Vagina (tissue), 2 donors: ENCODE measurements at places on chromosomes 5 and 9.
A peak's percentile ranks its signal among the peaks of the same experiment; 100 is the strongest.

GRCh38 chr5:171494452-171495121, 75.1 kb downstream of the FGF18 start:
- no peaks in the 10 kb centered on the region for H3K27me3 ChIP-seq
- no peaks in the 10 kb centered on the region for H3K36me3 ChIP-seq
- no peak for DNase-seq
- H3K27ac ChIP-seq, result peak overlapping the region; percentile 77

GRCh38 chr5:75588666-75589065, 22.6 kb upstream of the ANKDD1B start:
- H3K4me1 ChIP-seq, result no peaks in the 10 kb centered on the region
- no peaks in the 10 kb centered on the region for H3K27me3 ChIP-seq
- peaks cover 11% of the 10 kb centered on the region for H3K36me3 ChIP-seq
- no peak overlapping the region for H3K4me3 ChIP-seq
- DNase-seq, result no peak
- H3K27ac ChIP-seq, result no peak overlapping the region

GRCh38 chr5:164266571-164266970, 761.2 kb downstream of the MAT2B start:
- DNase-seq, result no peak
- no peak overlapping the region for H3K27ac ChIP-seq
- no peaks in the 10 kb centered on the region for H3K27me3 ChIP-seq
- H3K4me1 ChIP-seq, result no peaks in the 10 kb centered on the region
- H3K36me3 ChIP-seq, result no peaks in the 10 kb centered on the region
- no peak overlapping the region for H3K4me3 ChIP-seq

GRCh38 chr9:127755061-127756060, 20.3 kb upstream of the TOR2A start:
- no peaks in the 10 kb centered on the region for H3K36me3 ChIP-seq
- H3K27ac ChIP-seq, result no peak overlapping the region
- peaks cover 5% of the 10 kb centered on the region for H3K27me3 ChIP-seq
- peak overlapping the region; percentile 6 for H3K4me3 ChIP-seq
- peaks cover 14% of the 10 kb centered on the region for H3K4me1 ChIP-seq

DNA sequence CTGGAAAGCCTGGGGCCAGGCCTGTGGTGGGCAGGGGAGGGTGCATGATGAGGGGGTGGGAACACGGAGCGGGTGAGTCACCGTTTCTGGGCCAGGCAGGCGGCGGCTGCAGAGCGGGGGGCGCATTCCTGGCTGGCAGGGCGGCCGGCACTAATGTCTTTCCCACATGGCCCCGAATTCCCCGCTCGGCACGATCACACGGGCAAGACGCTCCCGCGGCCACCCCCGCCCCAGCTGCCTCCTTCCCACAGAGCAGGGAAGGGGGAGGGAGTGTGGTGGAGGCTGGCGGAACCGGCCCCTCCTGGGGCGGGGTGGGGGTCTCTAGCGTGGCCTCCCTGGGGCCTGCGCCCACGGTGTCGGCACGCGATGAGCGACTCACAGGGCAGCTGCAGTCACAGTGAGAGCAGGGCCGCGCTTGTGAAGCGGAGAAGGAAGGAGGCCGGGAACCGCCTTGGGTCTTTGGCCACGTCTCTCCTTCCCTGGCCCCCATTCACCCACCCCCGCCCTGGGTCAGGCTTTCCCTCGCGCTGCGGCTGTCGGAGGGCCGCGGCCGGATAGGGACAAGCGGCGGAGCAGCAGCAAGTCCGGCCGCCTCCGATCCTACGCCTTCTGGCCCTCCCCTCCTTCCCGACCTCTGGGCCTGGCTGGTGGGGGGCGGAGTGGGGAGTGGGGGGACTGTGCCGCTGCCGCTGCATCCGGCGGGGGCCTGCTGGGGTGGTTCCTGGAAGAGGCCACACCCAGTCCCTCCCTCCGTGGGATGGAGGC, 48.9 kb downstream of the CXXC5 start:
- peak overlapping the region; percentile 50 for H3K4me3 ChIP-seq
- peak overlapping the region; percentile 98 for H3K27ac ChIP-seq
- H3K27me3 ChIP-seq, result no peaks in the 10 kb centered on the region

GRCh38 chr5:167049771-167050567, 1241.5 kb upstream of the WWC1 start:
- no peak for DNase-seq
- H3K27me3 ChIP-seq, result no peaks in the 10 kb centered on the region
- no peaks in the 10 kb centered on the region for H3K36me3 ChIP-seq
- no peaks in the 10 kb centered on the region for H3K4me1 ChIP-seq

GRCh38 chr5:54671681-54672080, 154.1 kb downstream of the SNX18 start:
- no peak overlapping the region for H3K4me3 ChIP-seq
- H3K27ac ChIP-seq, result peak overlapping the region; percentile 17
- no peaks in the 10 kb centered on the region for H3K27me3 ChIP-seq
- H3K4me1 ChIP-seq, result peaks cover 14% of the 10 kb centered on the region
- H3K36me3 ChIP-seq, result no peaks in the 10 kb centered on the region
- peak; percentile 29 for DNase-seq

DNA sequence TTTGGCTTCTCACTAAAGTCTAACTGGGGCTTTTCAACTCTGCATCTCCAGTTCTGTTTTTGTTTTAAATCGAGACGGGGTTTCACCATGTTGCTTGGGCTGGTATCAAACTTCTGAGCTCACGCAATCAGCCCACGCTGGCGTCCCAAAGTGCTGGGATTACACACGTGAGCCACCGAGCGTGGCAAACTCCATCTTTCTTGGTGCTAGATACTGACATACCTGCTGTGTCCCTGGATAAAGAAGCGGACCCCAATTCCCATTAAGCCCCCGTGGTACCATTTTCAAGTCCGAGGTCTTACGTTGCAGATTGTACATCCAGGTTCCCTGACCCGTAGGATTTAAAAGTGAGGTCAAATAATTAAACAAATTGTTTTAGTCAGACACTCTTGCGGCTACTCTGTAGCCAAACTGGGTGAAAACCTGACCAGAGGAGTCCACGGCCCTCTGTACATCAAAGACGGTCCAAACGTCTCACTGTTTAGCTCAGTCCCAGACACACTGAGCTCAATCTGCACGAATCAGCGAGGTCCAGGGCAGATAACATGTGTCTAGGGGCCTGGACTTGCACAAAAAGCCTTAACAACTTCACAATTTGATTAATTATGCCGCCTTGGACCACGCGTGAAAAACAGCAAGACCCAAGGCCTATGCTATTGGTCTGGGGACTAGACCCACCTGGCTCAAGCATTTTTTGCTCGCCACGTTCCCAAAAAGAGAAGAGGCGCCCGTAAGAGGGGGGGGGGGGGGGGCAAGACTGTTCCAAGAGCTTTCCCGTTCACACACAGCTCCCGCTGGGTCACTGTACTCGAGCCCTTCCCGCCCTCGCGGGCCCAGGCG, 727 bp upstream of the DNAJA1 start:
- H3K4me1 ChIP-seq, result peaks cover 49% of the 10 kb centered on the region
- H3K4me3 ChIP-seq, result peak overlapping the region; percentile 94
- DNase-seq, result peak; percentile 89
- no peaks in the 10 kb centered on the region for H3K27me3 ChIP-seq
- peak overlapping the region; percentile 100 for H3K27ac ChIP-seq

GRCh38 chr9:136764301-136764891, at the start of gene LCN15:
LCN15 (minus strand) TSS chr9:136764518; CDS start chr9:136764488, 30 bp downstream.
- no peak within 1 kb of the TSS for H3K4me3 ChIP-seq
- no peak within 1 kb of the TSS for H3K27ac ChIP-seq
- no peak for DNase-seq

DNA sequence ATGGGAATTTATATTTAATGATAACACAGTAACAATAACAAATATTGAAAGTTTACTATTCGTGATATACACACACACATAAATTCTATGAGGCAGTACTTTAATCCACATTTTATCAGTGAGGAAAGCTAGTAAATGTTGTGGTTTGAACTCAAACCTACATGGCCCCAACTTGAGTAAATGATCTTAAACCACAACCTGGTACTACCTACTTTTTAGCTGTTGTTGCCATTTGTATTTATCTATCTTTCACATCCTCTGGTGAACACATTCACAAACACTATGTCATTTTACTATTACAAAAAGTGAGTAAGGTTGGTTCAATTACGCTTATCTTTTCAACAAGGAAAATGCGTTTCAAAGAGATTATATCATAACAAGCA, 186.1 kb downstream of the SMC2 start:
- H3K27ac ChIP-seq, result no peak overlapping the region
- H3K27me3 ChIP-seq, result no peaks in the 10 kb centered on the region
- no peaks in the 10 kb centered on the region for H3K36me3 ChIP-seq
- no peak for DNase-seq

GRCh38 chr5:108278285-108279240, 103.3 kb downstream of the FBXL17 start:
- DNase-seq, result peak; percentile 70
- H3K36me3 ChIP-seq, result no peaks in the 10 kb centered on the region
- no peak overlapping the region for H3K4me3 ChIP-seq
- H3K27me3 ChIP-seq, result no peaks in the 10 kb centered on the region

DNA sequence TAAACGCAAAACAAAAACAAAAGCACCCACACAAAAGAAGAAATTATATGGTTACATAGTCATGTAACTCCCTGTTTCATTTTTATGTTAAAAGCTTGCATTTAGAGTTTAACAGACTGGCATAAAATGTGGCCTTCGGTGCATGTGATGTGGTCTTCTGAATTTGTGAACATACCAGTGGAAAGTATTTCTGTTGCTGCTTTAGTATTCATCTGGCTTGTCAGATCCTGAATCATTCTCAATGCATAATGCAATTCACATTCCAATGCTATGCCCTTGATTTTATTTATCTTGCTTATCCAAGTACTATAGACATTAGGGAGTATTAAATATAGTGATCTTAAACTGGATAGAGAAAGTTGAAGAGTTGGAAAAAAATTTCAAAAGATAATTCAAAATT, 740.2 kb upstream of the ZNF608 start:
- H3K27ac ChIP-seq, result no peak overlapping the region
- no peaks in the 10 kb centered on the region for H3K27me3 ChIP-seq
- DNase-seq, result no peak
- H3K4me3 ChIP-seq, result no peak overlapping the region
- no peaks in the 10 kb centered on the region for H3K36me3 ChIP-seq

DNA sequence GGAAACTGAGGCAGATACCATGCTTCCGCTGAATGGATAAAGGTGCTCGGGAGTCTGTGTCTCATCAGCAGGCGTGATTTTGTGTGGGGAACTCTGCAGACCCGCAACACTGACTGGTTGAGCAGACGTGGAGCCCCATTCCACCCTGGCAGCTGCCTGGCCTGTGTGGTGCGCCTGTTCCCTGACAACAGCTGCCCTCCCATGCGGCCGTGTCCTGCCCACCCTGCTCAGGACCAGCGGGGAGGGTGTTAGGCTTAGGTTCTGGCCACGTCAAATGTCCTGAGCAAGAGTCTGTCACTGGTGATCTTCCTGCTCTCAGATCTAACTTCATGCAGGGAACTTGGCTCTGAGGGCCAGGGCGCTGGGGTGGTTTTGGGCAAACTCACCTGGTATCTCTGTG, 417.7 kb upstream of the IRX4 start:
- H3K4me1 ChIP-seq, result no peaks in the 10 kb centered on the region
- H3K27ac ChIP-seq, result no peak overlapping the region
- no peaks in the 10 kb centered on the region for H3K36me3 ChIP-seq

GRCh38 chr9:133842721-133843227, 104.6 kb upstream of the SARDH start:
- H3K4me1 ChIP-seq, result peaks cover 13% of the 10 kb centered on the region
- no peaks in the 10 kb centered on the region for H3K27me3 ChIP-seq
- H3K4me3 ChIP-seq, result no peak overlapping the region

GRCh38 chr5:172216345-172216744, 22.4 kb downstream of the EFCAB9 start:
- H3K27ac ChIP-seq, result no peak overlapping the region
- H3K4me3 ChIP-seq, result no peak overlapping the region
- H3K4me1 ChIP-seq, result no peaks in the 10 kb centered on the region
- no peaks in the 10 kb centered on the region for H3K27me3 ChIP-seq

DNA sequence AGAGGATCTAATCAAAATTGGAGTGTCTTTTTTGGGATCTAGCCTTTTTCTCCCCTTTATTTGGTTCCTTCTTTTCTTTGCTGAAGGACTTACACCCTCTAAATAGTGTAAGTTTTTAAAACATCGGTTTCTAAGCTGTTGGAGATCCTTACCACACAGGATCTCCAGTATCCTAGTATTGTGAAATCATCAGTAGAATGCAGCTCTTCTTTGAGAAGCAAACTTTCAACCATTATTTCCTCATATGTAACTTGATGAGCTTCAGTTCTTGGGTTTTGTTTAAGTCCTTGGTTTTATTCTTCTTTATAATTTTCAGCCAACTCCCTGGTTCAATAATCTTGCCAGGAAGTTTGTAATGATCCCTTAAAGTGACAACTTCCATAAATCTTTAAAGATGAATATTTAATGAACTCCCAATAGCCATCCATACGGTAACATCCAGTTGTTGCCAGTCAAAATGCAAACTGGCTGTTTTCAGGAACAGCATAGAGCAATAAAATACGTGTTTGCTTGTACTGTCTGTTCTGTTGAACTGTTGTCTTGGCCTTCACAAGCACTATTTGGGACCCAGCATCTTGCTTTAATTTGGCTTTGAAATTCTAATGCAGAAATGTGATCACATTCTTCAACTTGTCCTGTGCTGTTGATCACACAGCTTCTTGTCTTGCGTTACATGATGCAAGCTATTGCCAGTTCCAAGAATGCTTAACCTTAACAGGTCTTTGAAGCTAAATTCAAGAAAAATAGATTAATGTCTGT, 34.8 kb upstream of the TTC23L start:
- peaks cover 5% of the 10 kb centered on the region for H3K4me1 ChIP-seq
- no peak overlapping the region for H3K4me3 ChIP-seq
- H3K27ac ChIP-seq, result no peak overlapping the region
- H3K27me3 ChIP-seq, result no peaks in the 10 kb centered on the region
- H3K36me3 ChIP-seq, result no peaks in the 10 kb centered on the region

DNA sequence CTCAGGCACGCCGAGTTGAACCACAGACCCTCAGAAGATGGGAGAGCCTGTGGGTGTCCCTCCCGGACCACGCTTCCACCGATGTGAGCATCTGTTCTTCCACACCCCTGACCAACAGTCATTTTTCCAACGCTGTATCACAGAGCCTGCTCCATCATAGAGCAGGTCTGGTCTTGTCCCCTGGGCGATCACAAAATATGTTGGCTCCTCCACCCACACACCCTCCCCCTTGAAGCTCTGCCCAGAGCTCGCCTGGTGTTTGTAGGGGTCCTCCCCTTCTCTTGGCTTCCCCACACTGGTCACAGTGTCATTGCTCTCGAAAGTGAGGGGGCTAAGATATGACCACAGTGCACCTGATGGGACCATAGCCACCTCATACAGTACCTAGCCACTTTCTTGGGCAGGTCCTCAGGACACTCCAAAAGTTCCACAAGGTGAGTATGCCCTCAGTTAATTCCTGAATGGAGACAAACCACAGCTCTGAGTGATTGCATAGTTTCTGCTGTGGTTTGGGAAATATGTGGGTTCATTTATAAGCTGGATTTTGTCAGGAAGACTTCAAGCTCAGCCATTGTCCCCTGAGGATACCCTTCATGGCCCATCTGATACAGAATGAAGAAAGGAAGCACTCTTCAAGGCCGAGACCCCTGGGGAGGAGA, 3.5 kb upstream of the ZNF618 start:
- no peak for DNase-seq
- H3K27me3 ChIP-seq, result no peaks in the 10 kb centered on the region
- H3K27ac ChIP-seq, result no peak overlapping the region
- H3K4me1 ChIP-seq, result peaks cover 8% of the 10 kb centered on the region
